Dermis blood vessel endothelial cell (primary cell): ENCODE measurements at places on chromosomes 5 and 9. TPM values are rescaled to one million over a fixed set of nuclear protein-coding genes. Genes with fewer than 3 reads are reported as not detected.

The ATG12 gene
- total RNA-seq: 49.9 and 55.3 TPM in 2 replicates

The PCDHB8 gene
- 0.14 and 0.34 TPM in 2 replicates for total RNA-seq

The GADD45G gene
- total RNA-seq: not detected in 2 replicates

The RNF14 gene
- total RNA-seq: 75.7 and 88.3 TPM in 2 replicates

The ORM2 gene
- not detected in 2 replicates for total RNA-seq

The ARID3C gene
- total RNA-seq: 0.09 and 0.51 TPM in 2 replicates

The NME5 gene
- 1.5 and 2.4 TPM in 2 replicates for total RNA-seq

The CDKN2A gene
- total RNA-seq: 1.0 and 1.3 TPM in 2 replicates

The CARD6 gene
- 39.6 and 44.6 TPM in 2 replicates for total RNA-seq

The POLE3 gene
- 57.2 and 61.5 TPM in 2 replicates for total RNA-seq

The SLC25A2 gene
- 0.09 and 0.34 TPM in 2 replicates for total RNA-seq

The KCNV2 gene
- not detected in 2 replicates for total RNA-seq
